ENCODE measurements at places on chromosomes 6 and 20.

- DNase-seq, result no peak
These were observed 616 bp downstream of the CHMP4B start for GRCh38 chr20:33811776-33812151.

GRCh38 chr20:38181207-38181801 is 16.2 kb upstream of the TGM2 start:
- no peak for DNase-seq

- peak; percentile 69 for DNase-seq
These were observed 171.4 kb downstream of the DTNBP1 start for GRCh38 chr6:15491255-15491985.

DNA sequence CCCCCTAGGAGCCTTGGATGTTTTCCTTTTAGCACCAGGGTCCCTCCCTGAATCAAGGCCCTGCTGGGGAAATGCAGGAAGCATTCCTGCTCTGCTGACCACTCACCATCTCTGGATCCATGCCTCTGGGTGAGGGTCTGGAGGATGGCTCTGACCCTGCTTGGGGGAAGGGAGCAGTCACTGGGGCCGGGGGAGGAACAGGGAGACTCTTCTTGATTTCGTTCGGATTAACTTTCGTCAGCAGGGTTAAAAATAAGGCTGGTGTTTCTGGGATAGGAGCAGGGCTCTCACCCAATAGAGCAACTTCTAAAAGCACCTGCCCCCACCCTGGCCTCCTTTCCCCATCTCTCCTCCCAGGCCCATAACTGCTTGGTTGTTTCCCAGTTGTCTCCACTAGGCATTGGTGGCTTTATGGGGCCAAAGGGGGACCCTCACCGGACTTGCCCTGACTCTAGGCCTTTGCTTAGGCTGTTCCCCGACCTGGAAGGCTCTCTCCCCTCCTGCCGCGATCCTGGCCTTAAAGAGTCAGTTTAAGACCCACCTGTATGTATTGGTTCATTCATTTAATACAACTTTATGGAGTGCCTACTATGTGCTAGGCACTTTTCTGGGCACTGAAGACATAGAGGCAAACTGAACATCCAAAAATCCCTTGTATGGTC is 63.0 kb downstream of the JPH2 start:
- no peak for DNase-seq

DNA sequence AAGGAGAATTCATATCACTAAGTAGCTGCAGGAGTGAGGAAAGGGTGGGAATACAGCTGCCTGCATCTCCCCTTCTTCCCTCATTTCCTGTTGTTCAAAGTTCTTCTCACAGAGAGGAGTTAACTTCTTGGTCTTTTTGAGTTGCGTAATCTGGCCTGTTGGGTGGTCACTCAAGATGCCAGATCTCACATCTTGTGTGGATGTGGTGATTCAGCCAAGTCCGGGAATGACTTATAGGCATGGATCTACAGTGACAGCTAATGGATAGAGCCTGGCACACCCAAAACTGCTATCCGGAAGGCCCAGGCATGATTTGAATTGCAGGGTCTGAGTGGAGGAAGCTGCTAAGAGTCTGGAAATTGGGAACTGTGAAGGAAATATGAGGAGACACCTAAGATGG is 100.2 kb upstream of the SLC35B3 start:
- DNase-seq, result no peak

- DNase-seq, result peak; percentile 57
These were observed 3.1 kb downstream of the B3GALT4 start for GRCh38 chr6:33279971-33280511.

DNA sequence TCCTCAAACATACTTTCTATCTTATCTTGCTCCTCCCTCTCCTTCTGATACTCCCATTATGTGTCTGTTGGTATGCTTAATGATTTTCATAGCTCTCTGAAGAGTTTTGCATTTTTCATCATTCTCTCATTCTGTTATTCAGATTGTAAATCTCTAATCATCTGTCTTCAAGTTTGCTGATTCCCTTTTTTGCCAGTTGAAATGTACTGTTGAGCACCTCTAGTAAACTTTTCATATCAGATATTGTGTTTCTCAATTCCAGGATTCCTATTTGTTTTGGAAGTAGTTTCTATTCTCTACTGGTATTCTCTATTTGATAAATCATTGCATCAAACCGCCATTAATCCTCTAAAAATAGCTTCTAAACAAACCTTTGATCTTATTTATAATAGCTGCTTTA is 387.7 kb downstream of the PAX1 start:
- no peak for DNase-seq

DNA sequence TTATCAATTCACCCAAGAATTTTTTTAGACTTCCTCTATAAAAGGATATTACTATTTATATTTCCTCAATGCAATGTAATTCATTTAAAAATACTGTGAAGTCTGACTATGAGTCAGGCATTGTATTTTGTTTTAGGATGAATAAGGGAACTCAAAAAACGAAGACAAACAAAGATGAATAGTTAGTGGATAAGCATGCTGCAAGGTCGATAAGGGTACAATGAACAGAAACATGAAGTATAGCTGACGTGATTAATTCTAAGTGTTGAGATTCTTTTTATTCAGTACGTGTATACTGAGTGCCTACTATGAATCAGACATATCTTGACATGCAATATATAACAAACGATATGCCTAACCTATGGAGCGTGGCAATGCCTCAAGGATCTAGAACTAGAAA is 105.4 kb downstream of the PDE10A start:
- DNase-seq, result no peak

GRCh38 chr6:118667988-118668387 is 16.6 kb upstream of the CEP85L start:
- DNase-seq, result no peak

DNA sequence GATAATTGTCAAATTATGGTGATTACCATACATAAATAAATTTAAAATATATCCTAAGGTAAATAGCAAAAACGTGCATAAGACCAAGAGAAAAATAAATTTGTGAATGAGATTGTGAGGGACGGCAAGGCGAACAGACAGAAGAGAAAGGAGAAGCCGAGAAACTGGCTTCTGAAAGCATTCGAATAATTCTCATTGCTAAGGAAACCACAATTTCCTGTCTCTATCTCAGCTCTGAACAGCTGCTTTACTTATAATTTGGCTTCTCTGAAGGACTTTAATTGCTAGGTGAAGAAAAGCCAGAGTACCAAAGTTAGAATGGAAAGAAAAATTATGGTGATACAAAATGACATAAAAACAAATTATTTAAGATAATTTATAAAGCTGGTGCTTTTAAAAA is 79.0 kb upstream of the RGS17 start:
- peak; percentile 49 for DNase-seq

- DNase-seq, result no peak
These were observed 1132.5 kb upstream of the MAP3K7 start for GRCh38 chr6:91719414-91719813.

GRCh38 chr6:14726816-14727493 is 518.9 kb upstream of the JARID2 start:
- DNase-seq, result no peak

GRCh38 chr6:136773473-136773796 is 18.8 kb downstream of the MAP3K5 start:
- DNase-seq, result no peak

- no peak for DNase-seq
These were observed 76.6 kb downstream of the TRERF1 start for GRCh38 chr6:42375007-42375635.

- peak; percentile 62 for DNase-seq
These were observed 84.4 kb downstream of the CRYBG1 start for GRCh38 chr6:106444777-106445507.

- no peak for DNase-seq
These were observed 417.7 kb upstream of the JARID2 start for GRCh38 chr6:14828201-14828611.

DNA sequence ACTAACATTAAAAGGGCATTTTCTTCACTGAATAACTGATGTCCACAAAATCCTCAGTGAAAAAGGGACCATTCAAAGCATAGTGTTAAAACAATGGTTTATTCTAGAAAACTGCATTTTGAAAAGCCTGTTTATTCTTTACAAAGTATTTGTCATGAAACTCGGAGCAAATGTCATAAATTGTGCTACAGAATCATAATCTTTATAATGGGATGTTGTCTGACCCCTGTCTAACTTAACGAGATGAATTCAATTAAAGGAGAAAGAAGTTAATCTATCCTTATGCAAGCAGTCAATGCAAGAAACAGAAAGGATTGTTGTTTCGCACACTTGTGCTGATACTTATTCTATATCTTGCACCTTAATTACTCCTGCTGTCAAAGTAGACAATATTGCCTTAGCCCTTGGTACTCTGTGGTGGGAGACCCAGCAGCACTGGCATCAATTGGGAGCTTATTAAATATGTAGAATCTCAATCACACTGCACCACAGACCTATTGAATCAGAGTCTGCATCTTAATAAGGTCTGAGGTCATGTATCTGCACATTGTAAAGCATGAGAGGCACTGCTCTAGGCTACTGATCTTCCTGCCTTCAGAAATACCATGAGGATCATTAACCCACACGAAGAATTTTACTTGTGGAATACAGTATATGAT is 708.3 kb downstream of the HDGFL1 start:
- DNase-seq, result no peak

DNA sequence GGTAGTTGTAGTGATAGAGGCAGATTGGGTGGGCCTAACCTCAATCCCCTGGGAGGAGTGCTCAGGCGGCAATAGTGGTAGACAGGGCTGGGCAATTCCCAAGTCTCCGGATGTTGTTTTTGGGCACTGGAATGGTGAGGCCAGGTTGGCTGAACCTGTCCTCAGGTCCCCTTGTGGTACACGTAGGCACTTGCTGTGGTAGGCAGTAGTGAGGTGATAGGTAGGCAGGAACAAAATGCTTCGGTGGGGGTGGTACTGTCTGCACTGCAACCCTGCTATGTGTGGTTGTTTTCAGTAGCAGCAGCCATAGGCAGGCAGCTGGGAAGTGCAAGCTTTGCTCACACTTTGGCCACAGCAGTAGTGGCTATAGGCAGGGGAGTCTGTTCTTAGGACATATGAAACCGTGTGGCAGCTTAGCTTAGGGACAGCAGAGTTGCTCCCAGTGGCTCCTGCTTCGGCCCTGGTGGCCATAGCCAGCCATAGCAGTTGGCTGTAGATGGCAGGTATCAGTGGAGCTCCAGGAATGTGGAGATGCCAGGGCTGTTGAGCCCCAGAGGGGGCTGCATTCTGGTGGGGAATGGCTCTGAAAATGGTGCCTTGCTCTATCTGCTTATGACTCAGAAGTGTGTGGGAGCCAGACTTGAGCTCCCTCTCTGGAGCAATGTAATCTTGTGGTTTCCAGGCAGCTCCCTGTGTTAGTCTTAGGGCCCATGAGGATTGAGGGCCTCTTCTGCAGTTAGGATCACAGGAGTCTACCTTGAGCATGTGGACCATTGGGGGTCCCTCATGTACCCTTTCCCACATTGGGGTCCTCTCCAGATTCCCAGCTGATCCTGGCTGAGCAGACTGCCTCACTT is 241.8 kb upstream of the BMP2 start:
- DNase-seq, result peak; percentile 52

GRCh38 chr6:7112741-7113313 is 5.1 kb downstream of the RREB1 start:
- no peak for DNase-seq

GRCh38 chr20:12355185-12355584 is 437.5 kb downstream of the BTBD3 start:
- no peak for DNase-seq

GRCh38 chr6:122472022-122472340 is 374 bp upstream of the SERINC1 start:
- DNase-seq, result no peak

DNA sequence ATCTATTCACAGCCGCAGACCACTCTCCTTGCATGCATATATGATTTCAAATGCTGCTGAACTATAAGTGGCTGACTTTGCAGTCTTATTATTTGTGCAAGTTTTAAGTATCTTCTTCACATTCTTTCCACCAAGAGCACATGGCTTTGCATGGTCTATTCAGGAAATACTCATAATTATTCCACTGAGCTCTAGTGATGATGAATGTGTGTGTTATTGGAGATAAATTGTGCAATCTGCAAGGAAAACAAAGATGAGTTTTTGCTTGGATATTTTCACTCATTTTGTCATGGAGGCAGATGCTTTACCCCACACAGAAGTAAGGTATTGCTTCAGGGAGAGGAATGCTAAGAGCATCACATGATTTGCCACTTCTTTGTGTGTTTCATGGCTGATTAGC is 764.6 kb downstream of the TBC1D32 start:
- peak; percentile 60 for DNase-seq

- peak; percentile 47 for DNase-seq
These were observed 6.1 kb downstream of the PLAGL2 start for GRCh38 chr20:32201296-32201976.

- peak; percentile 53 for DNase-seq
These were observed 42.0 kb upstream of the PLCG1 start for GRCh38 chr20:41095110-41095969.

DNA sequence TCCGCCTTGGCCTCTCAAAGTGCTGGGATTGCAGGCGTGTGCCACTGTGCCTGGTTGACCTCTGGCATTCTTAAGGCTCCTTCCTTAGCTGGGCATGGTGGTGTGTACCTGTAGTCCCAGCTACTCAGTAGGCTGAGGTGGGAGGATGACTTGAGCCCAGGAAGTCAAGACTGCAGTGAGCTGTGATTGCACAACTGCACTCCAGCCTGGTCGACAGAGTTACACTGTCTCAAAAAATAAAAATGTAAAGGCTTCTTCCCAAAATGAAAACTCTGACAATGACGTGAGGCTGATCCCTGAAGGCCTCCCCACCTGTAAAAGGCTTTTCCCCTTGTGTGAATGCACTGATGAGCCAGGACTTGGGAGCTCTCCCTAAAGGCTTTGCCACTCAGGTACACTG is 62.4 kb downstream of the ZBTB9 start:
- DNase-seq, result no peak

- no peak for DNase-seq
These were observed 6.5 kb upstream of the GRIK2 start for GRCh38 chr6:101386982-101387381.

DNA sequence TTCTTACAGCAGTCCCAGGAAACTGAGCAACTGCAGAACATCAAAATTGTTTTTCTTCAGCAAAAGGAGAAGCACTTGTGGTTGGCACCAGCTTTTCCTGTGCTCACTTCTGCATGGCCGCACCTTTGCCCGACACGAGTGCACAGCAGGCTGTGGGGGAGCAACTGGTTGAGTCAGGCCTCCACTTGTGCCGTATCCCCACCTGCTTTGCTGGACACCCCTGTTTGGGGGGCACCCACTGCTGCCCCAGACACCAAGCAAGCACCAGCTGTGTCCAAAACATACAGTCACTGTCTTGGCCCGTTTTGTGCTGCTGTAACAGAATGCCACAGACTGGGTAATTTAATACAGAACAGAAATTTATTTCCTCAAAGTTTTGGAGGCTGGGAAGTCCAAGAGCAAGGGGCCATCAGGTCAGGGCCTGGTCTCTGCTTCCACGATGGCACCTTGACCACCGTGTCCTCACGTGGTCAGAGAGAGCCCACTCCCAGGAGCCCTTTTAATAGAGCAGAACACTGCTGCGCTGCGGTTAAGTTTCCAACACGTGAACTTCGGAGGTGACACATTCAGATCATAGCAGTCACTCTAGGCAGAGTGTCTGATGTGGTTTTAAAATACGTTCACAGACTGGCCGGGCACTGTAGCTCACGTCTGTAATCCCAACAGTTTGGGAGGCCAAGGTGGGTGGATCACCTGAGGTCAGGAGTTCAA is 8.7 kb upstream of the GMEB2 start:
- DNase-seq, result no peak

All from fibroblast of skin of back (primary cell).